ENCODE measurements at places on chromosomes 2 and 18.

DNA sequence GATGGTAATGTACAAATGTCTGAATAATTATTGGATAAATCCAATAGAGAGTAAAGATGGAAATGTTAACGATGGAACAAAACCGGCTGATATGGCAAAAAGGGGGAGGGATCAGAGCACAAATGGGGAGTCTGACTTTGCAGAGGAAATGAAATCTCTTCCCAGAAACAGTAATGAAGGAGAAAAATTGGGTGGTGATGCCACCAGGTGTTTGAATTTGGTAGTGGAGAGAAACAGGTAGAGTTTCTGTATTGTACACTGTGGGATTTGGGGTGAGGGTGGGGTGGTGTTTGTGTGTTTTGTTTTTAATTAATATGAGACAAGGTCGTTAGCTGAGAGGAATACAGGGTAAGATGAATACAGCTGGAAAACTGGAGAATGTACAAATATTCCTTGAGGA lies 20.4 kb upstream of the XDH start:
- DNase-seq: no peak

- no peak for DNase-seq
Observed at GRCh38 chr2:147449323-147449991, 395.4 kb upstream of the ACVR2A start.

GRCh38 chr2:121409966-121410365 lies 120.7 kb upstream of the RNU4ATAC start:
- no peak for DNase-seq

DNA sequence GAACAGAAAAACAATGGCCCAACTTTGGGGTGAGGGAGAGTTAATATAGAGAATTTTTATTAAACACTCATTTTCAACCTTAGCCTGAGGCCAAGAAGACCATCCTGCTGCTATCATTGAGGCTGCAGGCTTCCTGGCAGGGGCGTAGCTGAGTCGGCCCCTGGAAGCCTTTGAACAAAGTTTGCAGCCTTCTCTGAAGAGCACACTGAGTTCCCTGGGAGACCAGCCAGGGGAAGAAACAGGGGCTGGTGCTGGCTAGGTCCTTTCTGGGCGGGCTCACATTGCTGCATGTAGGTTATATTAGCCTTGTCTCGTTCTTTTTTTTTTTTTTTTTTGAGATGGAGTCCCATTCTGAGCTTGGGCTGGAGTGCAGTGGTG lies 126.8 kb upstream of the HS6ST1 start:
- no peak for DNase-seq

GRCh38 chr2:51441786-51442185 lies 409.9 kb upstream of the NRXN1 start:
- DNase-seq: no peak

DNA sequence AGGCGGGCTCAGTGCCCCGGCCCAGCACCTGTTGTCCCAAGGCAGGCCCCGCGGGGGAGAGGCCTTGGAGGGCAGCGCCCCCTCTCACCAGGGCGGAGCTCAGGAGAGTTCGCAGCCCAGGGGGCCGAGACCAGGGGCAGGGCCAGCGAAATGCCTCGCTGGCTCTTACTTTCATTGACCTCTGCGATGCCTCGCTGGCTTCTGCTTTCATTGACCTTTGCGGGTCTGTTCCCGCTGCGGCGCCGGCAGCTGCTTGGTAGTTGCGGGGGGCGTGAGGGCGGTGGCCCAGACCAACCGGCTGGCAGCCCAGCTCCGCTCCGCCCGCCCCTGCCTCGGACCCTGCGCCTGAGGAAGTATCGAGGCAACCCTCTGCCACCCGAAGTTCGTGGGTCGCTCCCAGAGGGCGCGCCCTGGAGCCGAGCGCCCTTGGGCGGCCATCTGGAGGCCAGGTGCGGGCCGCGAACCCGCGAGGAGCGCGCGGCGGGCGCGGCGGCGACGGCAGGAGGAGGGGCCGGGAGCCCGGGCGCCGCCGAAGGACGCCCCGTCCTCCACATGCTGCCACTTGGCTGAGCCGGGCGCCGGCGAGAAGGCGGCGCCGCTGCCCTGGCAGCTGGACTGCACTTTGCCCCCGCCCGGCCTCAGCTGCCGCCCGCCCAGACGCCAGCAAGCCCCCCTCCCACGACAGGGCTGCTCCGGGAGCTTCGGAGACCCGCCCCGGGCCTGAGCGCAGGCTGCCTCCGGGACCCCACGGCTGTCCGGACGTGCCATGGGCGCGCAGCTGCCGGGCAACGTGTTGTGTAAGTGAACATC lies 118.0 kb upstream of the MSTN start:
- no peak for DNase-seq

DNA sequence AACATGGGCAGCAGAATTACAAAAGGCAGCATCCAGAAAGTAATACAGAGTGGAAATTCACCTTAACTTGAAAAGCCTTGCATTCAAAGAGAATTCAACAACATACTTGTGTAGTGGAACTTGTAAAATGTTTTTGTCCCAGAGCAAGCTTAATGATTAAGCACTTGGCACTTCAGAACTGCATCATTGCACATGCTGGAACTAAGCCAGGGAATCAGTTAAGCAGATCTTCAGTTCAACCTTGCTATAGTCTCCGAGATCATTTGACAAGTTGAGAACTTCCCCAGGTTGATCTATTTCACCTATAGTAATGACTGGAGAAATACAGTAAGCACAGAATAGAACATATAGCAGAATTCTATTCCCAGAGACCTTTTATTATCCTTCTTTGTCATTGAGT lies 1337.2 kb upstream of the NXPH2 start:
- no peak for DNase-seq

DNA sequence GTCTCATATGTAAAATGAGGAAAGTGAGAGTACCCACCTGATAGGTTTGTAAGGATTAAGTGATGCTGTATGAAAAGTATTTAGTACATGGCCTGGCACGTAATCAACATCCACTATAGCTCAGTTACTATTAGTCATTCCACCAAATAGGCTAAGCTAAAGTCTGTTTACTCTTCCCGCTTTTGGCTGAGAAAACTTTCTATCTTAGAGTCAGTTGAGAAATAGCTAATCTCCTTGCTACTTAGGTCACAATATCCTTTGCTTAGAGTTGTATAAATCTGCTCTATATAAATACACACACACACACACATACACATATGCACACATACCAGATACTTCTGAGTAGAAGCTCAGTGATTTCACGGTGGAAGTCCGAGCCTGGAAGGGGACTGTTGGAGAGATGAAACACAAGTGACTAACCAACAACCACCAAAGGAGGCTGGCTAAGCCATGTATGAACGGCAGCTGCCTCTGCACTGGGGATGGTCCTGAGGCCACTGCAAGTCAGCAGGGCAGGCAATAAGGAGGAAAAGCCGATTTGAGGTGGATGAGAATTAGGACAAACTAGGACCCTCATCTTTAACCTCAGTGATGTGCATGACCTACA lies 104.6 kb upstream of the EPHA4 start:
- DNase-seq: no peak

GRCh38 chr18:34650121-34650545 lies 60.0 kb upstream of the DTNA start:
- DNase-seq: peak; percentile 71

DNA sequence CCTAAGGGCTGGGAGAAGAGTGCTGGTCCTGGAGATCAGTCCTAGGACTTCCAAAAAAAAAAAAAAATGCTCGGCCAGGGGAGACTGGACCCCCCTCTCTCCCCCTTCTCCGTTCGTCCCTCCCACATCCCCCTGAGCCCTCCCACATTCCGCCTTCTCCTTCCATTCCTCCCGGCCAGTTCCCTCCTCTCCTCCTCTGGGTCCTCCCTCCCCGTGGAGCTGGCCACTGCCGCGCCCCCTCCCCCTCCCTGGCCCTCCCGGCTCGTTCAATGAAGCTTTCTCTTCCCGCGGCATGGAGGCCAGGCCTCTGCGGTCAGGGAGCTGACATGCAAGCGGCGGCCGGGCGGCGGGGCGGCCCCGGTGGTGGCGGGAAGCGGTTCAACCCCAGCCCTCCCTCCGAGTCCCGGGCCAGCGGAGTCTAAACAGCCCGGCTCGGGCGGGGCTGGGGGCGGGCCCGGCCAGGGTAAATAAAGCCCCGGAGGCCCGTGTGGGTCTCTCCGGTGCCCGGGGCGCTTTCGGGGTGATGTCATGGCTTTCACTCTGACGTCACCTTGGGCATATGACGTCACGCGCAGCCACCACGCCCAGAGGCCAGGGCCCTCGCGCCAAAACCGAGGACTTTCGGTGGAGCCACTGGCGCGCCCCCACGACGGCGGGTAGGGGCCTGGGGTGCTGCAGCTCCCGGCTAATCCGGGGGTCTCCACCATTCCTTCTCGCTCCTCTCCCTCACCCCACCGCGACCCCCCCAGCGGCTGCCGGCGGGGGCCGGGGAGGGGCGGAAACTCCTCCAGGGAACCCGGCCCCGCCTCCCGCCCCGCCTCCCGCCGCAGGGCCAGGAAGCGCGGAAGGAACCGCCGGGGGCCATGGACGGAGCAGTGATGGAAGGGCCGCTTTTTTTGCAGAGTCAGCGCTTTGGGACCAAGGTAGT lies at the start of the genes DOK1 and LOXL3:
Gene DOK1, plus strand, starts transcription at position 829 of the 928 bp plus-strand sequence. Its CDS starts 35 bp downstream, at position 864.
Gene LOXL3, minus strand, starts transcription at position 51 of the 928 bp plus-strand sequence. CDS start 1,308 bp downstream, outside the sequence.
- peak; percentile 83 for DNase-seq

DNA sequence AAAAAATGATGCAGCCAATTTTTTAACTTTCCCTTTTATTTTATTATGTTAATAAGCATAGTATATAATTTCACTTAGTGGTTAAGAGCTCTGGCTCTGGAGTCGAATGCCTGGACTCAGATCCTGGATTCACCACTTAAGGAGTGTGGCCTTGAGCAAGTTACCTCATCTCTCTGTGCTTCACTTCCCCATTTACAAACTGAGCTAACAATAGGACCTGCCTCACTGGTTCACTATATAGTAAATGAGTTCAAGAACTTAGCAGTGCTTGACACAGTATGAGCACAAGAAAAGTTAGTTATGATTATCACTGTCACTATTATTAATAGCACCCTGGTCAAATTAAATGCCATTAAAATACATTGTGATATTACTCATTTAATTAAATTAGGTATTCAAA lies 30.6 kb downstream of the SCN3A start:
- DNase-seq: no peak

DNA sequence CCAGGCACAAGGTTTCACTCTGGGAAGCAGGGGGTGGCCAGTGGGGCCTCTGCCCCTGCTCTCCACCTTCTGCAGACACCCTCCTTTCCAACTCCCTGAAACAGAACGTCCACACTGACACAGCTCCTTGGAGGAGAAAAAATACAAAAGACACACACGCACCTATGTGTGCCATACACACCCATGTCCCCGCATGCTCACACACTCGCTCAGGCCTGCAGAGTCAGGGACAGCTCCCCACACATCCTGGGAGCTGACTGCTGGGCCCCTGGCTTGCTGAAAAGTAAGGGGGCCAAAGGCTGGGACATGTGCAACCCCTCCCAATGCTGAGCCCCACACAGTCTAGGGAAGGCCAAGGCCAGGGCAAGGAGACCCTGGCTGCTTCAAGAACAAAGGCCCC lies 200.5 kb downstream of the TNS1 start:
- no peak for DNase-seq

DNA sequence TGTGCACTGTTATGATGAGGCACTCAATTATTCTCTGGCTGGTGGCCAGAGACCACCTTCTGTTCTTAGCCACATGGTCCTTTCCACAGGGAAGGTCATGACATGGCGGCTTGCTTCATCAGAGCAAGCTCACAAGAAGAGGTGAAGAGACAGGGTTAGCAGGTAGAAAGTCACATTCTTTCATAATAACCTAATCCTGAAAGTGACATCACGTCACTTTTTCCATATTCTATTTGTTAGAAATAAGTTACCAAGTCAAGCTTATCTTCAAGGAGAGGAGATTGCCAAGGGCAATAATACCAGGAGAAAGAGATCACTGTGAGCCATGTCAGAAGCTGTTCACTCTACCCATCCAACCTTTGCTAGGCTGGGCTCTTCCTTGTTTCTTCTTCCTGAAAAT lies 139.4 kb downstream of the OSR1 start:
- DNase-seq: no peak

GRCh38 chr2:136025057-136025973 lies 39.9 kb upstream of the DARS1 start:
- no peak for DNase-seq

GRCh38 chr2:130374587-130375290 lies 18.9 kb downstream of the PTPN18 start:
- no peak for DNase-seq

DNA sequence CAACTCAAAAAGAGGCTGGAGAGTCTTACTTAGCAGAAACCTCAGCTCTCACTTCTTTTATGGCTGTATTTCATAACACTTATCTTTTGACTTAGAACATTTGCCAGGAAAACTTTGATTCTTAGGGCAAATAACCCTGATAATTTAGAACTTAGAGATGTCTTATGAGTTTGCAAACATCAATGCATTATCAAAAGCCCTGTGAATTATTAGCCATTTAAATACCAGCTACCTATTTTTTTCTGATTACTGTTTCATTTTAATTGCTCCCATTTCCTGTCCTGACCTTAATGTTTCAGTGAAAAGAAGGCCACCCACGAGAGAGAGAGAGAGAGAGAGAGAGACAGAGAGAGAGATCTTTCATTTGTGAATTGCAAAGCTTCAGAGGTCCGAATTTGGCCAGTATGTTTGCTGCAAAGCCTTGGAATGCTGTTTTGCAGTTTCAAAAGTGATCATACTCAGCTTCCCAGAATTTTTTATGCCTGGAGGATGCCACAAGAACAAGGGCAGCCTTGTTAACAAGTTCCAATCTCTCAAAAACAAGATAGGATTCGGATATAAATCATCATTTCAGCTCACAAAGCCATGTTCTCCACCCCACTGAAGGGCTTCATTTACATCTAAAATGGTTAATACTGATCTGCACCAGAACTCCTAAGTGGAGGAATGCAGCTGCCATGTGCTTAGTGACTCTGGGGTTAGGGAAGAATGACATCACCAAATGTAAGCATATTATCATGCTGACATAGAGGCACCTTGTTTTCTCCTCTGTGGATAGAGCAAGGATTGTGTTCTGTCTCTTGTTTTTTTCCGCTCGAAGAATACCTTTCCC lies 478.2 kb downstream of the ARHGAP15 start:
- DNase-seq: no peak

DNA sequence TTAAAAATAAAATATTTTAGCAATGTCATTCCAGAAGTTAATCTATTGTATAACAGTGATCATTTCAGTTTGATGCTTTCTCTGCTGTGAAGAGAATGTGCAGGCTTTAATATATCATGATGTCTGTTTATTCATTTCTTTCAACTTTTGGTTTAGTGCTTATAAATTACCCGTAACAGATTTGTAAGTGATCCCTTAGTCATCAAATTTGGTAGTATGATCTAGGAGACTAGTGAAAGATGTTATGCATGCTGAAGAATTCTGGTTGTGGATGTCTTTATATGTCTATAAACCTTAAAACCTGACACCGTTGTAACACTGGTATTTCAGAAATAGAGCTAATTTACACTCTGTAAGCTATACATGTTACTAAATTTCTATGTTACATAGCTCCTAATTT lies 260.4 kb downstream of the CPS1 start:
- DNase-seq: no peak
